ENCODE measurements at places on chromosomes 3 and 15.

- no peak for DNase-seq
These were observed 251.4 kb upstream of the ROPN1 start for GRCh38 chr3:124243177-124243859.

- DNase-seq = no peak
These were observed 426.4 kb downstream of the NLGN1 start for GRCh38 chr3:173823911-173824460.

DNA sequence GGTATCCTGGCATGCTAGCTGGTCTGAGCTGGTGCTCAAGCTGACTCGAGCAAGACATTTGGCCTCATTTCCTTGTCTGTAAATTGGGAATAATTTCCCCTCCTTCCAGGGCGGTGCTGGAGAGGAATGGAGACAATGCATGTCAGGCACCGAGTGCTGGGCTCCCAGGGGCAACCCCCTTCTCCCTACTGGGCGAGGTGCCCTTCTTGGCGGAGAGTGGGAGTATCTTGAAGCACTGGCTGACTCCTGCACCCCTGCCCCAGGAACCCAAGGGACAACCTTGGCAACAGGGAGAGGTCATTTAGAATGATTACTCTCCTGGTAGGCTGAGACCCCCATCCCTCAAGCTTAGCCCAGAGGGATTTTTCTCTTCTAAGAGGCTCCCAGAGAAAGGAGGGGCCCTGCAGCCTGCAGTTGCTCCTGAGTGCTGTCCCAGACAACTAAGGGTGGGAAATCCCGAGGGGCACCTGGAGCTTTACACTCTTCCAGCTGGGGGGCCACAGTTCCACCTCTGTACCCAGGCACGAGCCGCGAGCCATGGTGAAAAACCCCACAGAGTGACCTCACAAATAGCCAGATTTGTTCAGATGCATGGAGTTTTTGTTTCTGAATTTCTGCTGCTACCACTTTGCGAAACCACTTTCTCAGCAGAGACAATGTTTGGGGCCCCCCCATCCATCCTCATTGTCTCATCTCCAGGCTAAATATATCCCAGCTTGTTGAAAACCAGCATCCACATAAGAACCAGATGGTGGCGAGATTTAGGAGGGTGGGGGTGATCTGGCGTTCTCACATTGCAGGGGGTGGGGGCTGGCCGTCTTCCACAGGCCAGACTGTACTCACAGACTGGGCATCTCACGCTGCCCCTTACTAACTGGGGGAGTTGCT is 44.8 kb downstream of the ABTB1 start:
- DNase-seq = no peak

DNA sequence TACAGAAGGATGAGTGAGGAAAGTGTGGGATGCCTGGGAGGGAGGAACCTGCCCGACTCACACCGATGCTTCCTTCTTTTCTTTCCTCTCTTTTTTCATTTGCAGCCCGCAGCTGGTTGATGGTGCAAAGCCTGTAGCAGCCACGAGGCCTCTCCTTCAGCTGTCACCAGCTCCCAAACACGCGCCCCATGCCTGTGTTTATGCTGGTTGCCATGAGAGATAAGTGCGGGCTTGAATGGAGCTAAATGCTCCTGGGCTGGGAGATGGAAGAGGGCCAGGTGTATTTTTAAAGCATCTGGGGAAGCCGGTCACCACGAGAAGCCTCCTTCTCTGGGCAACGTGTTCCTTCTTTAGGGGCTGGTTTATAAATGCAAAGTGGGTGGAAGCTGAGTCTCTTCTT is 9.3 kb downstream of the COLQ start:
- no peak for DNase-seq

GRCh38 chr3:195453236-195453635 is 10.4 kb upstream of the ACAP2 start:
- no peak for DNase-seq

- no peak for DNase-seq
These were observed 53.3 kb downstream of the SLC9A9 start for GRCh38 chr3:143794793-143795462.

- no peak for DNase-seq
These were observed 155.9 kb upstream of the FEZF2 start for GRCh38 chr3:62529230-62529629.

- DNase-seq = no peak
These were observed 8.1 kb downstream of the MCTP2 start for GRCh38 chr15:94239474-94239873.

GRCh38 chr3:40382617-40382979 is 4.4 kb upstream of the ENTPD3 start:
- DNase-seq = no peak

- DNase-seq = no peak
These were observed 526.8 kb upstream of the TBL1XR1 start for GRCh38 chr3:177724020-177724638.

DNA sequence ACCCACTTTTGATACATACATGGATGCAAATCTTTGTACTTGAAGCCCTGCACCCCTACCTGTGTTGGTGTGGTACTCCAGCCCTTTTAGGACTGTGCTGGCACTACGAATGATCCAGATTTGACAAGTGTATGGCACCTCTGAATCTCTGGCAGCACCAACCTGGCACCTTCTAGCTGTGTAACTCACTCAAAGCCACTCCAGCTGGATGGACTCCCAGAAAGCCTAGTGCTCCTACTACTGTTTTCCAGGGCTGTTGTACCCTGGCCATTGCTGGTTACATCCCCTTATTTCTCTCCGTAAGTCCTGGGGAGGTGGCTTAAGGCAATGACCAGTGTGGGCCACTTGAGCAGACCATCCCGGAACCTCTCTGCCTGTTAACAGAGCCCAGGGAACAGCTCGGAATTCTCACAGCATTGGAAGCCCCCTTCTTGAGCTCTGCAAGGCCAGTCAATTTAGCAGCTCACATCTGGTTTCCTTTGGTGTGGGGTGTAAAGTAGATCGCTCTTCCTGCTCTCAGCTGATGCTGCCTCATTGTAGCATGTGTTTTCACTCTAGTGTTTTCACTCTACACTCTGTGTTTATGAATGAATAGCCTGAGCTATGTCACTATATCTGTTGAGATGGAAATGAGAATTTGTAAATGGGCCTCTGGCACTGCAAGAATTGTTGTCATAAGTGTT is 12.2 kb downstream of the CALML4 start:
- DNase-seq = no peak

DNA sequence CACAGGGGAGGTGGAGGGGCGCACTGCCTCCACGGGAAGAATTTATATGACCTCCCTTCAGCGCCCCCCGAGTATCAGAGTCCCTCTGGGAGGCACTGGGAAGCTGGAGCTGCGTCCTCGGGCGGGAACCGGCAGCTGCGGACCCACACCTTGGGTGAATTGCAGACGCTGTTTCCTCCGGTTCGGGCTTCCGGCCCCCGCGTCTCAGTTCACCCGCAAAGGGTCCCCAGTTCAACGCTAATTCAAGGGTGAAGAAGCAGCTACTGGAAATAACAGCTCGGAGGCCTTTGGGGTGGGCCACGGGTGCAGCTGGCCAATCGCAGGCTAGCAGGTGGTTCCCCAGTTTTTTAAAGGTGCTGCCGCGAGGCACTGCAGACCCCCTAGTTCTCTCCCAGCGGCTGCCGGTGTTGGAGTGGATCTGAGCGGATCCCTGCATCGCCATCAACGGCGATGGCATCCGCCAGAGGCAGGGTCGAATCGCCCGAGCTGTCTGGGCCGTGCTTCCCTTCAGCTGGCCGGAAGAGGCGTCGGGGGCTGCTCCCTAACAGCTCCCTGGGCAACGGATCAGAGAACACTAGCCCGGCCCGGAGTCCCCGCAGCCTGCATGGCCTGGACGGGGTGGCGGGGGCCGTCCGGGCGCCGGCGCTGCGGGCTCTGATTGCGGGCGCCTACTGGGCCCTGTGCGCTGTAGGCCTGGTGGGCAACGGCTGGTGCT is 19.4 kb upstream of the ADAMTS7 start:
- DNase-seq = no peak

- no peak for DNase-seq
These were observed 12.7 kb upstream of the TOPBP1 start for GRCh38 chr3:133674290-133674919.

DNA sequence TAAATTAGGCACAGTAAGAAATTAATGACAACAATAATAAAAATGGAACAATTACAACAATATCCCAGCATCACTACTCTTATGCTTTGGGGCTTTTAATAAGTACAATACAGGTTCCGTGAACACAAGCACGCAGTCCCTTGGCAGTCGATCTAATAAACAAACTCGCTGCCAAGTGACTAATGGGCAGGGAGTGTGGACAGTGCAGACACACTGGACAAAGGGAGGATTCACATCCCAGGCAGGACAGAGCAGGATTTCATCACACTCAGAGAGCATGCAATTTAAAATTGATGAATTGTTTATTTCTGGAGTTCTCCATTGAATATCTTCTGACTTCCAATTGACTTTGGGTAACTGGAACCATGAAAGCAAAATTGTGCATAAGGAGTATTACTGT is 524.1 kb upstream of the CFAP20DC start:
- DNase-seq = no peak

DNA sequence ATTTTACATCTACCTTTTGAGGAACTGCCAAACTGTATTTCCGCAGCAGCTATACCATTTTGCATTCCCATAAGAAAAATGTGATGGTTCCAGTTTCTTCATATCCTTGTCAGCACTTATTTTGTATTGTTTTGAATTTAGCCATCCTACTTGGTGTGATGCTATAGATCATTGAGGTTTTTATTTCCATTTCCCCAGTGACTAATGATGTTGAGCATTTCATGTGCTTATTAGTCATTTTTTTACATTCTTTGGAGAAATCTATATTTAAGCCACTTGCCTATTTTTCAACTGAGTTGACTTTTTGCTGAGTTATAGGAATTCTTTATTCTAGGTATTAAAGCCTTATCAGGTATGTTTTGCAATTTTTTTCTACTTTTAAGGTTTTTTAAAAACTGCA is 347.6 kb upstream of the RARB start:
- no peak for DNase-seq

- no peak for DNase-seq
These were observed at the start of gene IGSF10 for GRCh38 chr3:151460774-151461450. Gene IGSF10, minus strand, starts transcription at chr3:151461061. Its CDS starts 2,352 bp downstream, at chr3:151458709.

DNA sequence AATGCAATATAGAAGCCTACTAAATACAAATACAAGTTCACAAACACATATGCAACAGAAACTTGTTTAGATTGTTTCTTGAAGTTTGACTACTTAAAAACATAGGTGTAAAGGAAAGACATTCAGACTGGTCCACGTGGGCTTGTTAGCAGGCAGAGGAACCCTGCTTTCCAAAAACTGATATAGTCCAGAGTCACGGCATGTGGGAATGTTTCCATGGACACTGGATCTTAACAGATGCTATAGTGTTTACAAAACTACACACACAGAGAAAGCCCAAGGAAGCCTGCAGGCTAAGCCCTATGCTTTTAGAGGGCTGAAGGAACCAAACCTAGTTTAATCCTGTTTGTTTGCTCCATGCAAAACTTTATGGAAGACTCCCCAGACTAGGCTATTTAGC is 45.2 kb upstream of the LRRC58 start:
- DNase-seq = no peak

DNA sequence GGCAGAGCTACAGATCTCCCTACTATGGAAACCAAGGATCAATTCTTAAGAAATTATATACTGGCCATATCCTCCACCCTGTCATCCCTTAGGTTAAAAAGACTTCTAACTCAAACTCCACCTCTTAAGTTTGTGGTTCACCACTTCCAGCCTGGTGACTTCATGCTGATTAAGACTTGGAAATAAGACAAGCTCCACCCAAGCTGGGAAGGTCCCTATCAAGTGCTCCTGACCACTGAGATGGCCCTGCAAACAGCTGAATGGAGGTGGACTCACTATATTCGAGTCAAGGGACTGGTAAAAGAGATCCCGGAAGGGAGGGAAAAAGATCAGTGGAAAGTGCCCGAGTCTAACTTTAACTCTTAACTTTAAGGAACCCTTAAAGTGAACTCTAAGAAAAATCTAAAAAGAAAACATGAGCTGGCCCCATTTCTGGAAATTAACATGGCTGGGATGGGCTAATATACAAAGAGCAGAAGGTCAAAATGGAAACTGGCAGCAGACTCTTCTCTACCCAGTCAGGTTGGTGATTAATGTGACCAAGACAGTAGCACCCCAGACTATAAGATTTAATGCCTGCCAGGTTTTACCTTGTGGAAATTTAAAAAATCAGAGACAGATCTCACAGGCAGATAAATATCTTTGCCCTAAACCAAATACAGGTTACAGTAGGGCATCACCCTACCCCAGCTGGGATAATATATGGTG is 43.9 kb downstream of the PPCDC start:
- no peak for DNase-seq

DNA sequence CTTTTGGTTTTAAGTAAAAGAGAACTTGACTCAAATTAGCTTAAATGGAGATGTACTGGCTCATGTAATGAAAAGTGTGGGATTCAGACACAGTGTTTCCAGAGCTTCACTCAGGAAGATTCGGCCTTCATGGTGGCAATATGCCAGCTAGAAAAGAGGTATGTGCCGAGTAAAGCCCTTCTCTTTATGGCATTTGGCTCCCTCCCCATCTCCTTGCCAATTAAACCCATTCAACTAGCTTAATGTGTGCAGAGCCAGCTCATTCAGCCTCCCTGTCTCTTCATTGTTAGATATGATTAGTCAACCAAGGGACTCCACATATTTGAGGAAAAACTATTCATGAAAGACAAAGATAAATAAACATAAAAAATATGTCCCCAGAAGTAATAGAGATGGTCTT is 15.0 kb upstream of the TRANK1 start:
- no peak for DNase-seq

DNA sequence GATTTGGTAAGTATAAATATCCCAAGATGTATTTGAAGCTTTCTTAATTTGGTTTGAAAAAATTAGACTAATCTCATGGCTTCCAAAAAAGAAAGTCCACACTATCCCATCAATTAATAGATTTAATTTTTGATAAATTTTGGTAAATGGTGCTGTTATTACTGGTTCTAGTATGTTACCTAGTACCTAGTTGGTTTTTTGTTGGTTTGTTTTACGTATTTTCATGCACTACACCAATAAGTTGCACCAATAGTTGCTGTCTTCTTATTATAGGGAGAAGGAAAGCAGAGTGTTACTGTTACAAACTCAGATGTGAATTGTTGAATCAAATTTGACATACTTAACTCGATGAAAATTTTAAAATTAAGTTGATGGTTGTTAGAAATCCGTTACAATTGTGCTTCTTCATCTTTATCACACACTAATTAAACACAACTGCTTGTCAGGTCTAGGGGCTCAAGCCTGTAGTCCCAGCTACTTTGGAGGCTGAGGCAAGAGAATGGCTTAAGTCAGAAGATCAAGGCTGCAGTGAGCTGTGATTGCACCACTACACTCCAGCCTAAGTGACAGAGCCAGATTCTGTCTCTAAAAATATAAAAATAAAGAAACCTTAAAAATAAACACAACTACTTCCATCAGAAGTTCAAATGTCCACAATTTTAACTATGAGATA is 23.1 kb upstream of the MBNL1 start:
- no peak for DNase-seq

DNA sequence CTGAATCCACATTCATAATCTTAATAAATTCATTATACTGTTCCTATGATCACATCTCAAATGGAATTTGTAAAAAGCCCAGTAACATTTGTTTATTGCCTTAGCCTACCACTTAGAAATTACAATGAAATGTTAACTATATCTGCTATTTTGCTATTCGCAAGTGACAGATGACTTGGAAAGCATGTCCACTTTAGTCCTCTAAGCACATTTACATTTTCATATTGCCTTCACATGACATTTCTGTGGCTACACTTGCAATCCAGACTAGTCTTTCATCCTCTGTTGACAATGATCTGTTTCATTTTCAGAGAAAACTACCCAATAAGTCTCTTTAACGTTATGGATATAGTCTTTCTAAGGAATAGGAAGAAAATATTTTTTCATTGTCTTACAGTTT is 741.8 kb downstream of the FHIT start:
- no peak for DNase-seq

- DNase-seq = no peak
These were observed 159.4 kb downstream of the KLF13 start for GRCh38 chr15:31485911-31486461.

- DNase-seq = no peak
These were observed 20.2 kb downstream of the ATOSA start for GRCh38 chr15:52658955-52659354.
